ENCODE measurements at places on chromosomes 1 and 21.

DNA sequence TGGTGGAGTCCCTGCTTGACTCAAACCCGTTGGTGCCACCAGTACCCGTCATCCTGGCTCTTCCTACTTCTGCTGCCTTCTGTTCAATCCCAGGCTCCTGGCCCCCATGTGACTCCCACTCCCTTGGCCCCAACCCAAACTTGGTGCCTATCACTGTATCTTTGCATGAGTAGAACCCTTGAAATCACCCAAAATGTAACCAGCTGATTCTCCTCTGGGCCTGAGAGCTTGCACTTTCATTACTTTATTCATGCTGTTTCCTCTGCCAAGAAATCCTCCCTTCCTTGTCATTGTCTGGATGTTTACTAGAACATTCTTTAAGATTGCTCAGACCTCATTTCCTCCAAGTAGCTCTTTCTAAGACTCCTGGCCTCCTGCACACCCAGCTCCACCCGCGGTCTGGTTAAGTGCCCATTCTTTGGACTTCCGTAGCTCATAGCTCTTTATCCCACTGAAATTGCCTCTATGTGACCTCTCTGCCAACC is 15.7 kb downstream of the PTAFR start:
- no peak for DNase-seq

GRCh38 chr1:150221552-150221951 is 14.4 kb downstream of the ANP32E start:
- no peak for DNase-seq

DNA sequence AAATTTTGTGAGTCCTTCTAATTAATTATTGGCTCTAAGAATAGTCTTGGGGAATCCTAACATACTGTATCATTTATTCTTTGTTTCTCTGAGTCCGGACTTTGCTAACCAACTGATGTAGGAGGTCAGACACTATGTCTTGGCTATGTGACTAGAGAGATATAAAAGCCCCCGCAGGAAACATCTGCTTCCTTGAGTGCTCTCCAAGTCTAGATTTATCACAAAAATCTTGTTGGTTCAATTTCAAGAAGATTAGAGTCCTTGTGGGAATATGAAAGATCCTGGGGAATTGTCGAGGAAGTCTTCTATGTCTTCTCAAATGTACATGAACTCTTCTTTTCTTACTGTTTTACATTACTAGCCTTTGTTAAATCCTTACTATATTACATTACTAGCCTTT is 1712.5 kb downstream of the NCAM2 start:
- DNase-seq: no peak

- no peak for DNase-seq
These were observed 277.1 kb upstream of the DUSP10 start for GRCh38 chr1:222019029-222019428.

GRCh38 chr1:107623431-107623830 is 341.5 kb downstream of the VAV3 start:
- DNase-seq: no peak
